ENCODE measurements at places on chromosomes 2 and 18. TPM values are rescaled to one million over a fixed set of nuclear protein-coding genes. Genes with fewer than 3 reads are reported as not detected.

Gene PARD6G
- total RNA-seq: 5.3 TPM

Gene CAVIN2
- 5.1 TPM for total RNA-seq

Gene KCNIP3
- total RNA-seq: 69.1 TPM

Gene BOLL
- total RNA-seq: 51.0 TPM

Gene APLF
- 14.7 TPM for total RNA-seq

Gene ONECUT2
- total RNA-seq: 0.79 TPM

Gene CERKL
- total RNA-seq: 2.2 TPM

Gene UGT1A1
- 0.31 TPM for total RNA-seq

Gene PHOSPHO2
- 24.4 TPM for total RNA-seq

Gene SLC30A3
- 160 TPM for total RNA-seq

Gene FSHR
- 22.0 TPM for total RNA-seq

Gene FOXD4L1
- 0.19 TPM for total RNA-seq

Measured in testis (tissue), 5 donors.